Dorsolateral prefrontal cortex (tissue), 122 donors: ENCODE measurements at places on chromosomes 16 and 17.
A peak's percentile ranks its signal among the peaks of the same experiment; 100 is the strongest.

GRCh38 chr16:67013823-67014633 is 14.9 kb upstream of the CBFB start:
- DNase-seq = peak; percentile 81

DNA sequence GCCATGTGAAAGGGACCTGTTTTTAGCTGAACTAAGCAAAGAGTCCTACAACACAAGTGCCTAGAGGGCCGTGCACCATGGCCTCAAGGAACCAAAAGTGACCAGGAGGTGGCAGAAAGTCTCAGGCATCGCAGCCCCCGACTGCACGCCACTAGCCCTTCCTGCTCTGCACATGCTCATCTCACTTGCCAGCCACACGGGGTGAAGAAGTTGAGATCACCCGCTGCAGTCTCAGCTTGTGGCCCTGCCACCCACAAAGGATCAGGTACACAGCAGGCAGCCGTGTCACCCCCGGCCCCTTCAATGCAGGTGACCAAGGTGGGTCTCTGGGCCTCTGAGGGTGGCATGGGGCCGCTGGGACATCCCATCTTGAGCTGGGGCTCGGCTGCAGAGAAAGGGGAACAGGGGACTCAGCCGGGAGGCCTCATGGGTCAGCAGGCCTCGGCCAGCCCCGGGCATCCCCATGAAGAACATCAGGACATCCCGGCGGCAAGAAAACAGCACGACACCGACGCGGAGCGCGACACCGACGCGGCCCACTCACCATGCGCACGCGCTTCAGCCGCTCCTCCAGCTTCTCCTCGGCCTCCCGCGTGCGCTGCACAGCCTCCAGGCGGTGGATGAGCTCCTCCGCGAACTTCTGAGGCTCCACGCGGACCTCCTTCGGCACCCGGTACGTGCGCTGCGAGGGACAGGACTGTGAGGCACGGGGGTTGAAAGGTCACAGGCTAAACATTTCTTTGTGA is 21.0 kb downstream of the PDIA2 start:
- no peak for DNase-seq

GRCh38 chr17:21287703-21288449 is 3.4 kb downstream of the MAP2K3 start:
- DNase-seq = peak; percentile 86

DNA sequence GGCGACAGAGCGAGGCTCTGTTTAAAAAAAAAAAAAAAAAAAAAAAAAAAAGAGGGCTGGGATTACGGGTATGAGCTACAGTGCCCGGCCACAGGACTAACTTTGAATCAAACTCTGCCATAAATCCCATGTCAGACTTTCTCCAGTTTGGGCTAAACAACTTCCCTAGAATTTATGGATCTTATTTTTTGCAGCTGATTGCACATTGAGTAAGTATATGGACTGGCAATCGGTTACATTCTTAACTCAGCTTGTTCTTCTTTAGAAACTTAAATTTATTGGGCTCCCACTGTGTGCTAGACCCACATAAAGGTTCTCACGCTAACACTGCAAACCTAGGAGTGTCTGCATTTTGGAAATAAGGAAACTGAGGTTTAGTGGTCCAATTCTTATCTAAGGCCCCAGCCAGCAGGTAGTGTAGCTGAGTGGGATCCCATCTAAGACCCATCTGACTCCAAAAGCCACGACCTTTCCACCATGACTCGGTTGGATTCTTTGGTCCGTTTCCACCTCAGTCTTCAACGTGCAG is 718 bp upstream of the CBFB start:
- DNase-seq = no peak

DNA sequence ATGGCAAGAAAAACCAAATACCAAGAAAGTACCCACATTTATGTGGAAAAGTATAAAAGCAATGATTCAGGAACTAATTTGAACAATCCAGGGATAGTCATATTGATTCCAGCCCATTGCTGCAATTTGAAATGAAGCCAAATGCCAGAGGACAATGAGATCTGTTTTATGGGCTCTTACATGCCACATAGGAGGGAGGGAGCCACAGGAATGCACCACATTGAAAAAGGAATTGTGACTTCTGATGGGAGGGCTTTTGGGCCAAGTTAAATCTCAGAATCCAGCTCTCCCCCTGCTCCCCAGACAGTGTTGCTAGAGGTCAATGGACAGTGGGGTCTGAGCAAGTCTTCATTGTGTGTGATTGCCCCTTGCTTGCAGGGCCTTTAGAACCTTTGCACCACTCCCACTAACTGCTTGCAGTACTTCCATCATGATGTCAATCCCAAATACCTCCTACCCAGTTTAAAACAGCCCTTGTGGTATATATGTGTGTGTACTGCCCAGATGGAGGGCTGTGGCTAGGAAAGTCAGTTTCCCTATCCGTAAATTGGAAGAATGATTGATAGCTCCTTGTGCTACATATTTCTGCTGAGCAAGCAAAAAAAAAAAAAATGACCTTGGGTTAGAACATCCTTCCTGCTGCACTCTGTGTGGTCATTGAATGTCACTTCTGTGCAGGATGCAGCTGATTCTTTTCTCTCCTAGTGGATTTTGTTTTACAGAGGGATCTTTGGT is 406.8 kb downstream of the UTP18 start:
- DNase-seq = no peak

GRCh38 chr17:80292521-80292971 is 31.9 kb downstream of the RNF213 start:
- no peak for DNase-seq

DNA sequence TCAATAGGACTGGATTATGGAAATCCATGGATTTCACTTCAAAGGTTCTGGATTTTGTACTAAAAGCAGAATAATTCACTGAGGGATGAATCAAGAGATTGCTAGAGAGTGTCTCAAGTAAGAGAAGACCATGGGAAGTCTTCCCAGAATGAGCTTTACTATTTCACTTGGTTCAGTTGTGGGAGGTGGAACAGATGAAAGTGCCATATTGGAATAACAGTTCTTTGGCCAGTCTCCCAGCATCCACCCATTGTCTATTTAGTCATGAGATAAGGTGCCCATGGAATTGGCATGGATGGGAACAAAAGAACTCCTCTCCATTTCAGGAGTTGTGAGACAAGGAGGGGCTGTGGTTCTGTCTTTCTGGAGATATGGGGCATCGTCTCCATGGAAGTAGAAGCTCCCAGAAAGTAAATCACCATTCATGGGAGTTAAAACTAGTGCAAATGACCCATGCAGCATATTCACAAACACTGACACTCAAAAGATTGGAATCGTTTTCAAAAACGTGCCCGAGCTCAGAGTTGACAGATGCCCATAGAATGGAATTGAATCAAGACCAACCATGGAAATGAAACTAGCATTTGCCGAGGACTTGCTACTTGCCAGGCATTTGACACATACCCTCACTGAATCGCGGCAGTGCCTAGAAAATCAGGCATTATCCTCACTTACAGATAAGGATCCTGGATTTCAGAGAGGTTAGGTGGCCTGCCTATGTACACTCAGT is 36.2 kb upstream of the CLEC3A start:
- DNase-seq = no peak

DNA sequence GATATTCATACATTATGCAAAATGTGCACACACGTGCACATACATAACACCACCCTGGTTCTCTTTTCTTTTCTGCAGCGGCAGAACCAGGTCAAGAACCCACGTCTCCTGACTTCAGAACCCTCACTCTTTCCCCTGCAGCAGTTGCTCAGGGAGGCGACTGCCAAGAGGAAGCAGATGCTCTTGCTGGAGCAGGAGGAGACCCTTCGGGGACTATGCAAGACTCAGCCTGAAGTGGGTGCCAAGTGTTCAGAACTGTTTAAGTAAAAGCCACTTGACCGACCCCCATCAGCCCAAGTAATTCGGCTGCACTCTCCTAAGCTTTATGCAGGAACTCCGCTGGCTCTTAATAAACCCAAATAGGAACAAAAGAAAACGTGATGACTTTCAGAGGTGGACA is 193.8 kb downstream of the SLC39A11 start:
- DNase-seq = no peak

DNA sequence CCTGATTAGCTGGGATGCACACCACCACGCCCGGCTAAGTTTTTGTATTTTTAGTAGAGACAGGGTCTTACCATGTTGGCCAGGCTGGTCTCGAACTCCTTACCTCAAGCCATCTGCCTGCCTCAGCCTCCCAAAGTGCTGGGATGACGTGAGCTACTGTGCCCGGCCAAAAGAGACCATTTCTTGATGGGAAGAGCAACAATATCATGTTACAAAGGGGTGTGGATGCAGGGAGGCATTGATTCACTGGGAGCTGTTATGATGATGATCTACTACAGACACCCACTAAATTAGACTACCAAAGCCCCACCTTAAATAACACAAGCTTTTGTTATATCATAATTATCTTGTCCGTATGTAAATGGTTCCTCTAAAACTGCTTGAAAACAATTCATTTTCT is 81.4 kb upstream of the PSMD7 start:
- DNase-seq = no peak

DNA sequence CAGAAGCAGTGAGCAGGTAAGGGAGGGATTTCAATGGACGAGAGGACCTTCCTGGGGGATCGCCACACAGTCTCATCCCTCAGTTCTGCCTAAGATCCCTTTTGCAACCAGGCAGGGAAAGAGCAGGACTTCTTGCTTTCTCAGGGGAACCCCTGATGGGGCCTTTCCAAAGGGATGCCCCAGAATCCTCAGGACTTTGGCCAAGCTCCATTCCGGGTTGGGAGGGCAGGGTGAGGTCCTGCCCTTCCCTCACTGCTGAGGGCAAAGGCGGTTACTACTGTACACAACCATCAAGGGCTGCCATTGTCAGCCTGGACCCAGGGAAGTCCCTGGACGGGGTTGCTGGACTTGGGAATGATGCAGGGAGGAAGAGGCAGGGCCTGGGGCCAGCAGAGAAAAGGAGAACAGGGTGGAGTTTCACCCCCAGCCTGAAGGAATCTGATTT is 9.7 kb downstream of the PRR29 start:
- peak; percentile 12 for DNase-seq

DNA sequence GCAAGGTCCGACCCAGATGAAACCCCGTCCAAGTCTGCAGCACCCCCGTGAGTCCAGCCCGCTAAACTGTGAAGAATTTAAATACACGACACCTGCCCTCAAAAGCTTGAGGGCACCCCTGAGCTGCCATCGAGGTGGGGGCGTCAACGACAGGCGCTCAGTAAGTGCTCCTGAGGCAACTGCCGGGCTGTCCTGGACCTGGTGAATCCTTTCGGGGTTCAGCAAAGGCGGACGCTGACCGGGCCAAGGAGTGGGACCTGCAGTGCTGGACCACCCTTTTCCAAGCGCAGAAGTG is 512 bp upstream of the ENDOV start:
- DNase-seq = no peak

GRCh38 chr16:70749681-70750601 is 51.0 kb downstream of the VAC14 start:
- no peak for DNase-seq

DNA sequence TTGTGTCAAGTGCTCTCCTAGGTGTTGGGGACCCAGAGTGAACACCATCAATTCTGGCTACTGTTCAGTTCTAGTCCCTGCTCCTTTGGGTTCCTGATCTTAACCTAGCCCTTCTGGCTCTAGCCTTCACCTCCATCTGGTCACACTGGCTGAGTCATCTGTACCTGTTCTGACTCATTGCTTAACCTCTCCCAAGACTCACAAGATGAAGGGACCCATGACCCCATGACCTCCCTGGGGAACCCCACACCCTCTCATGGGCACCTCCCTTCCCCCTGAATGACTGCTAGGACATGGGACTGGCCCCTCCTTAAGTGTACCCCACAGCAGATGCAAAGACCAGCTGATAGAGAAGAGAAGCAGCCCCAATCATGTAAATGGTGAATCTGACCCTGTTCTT is 345.8 kb upstream of the CDH5 start:
- no peak for DNase-seq

GRCh38 chr17:4519361-4519788 is 20.7 kb downstream of the SPNS2 start:
- no peak for DNase-seq

DNA sequence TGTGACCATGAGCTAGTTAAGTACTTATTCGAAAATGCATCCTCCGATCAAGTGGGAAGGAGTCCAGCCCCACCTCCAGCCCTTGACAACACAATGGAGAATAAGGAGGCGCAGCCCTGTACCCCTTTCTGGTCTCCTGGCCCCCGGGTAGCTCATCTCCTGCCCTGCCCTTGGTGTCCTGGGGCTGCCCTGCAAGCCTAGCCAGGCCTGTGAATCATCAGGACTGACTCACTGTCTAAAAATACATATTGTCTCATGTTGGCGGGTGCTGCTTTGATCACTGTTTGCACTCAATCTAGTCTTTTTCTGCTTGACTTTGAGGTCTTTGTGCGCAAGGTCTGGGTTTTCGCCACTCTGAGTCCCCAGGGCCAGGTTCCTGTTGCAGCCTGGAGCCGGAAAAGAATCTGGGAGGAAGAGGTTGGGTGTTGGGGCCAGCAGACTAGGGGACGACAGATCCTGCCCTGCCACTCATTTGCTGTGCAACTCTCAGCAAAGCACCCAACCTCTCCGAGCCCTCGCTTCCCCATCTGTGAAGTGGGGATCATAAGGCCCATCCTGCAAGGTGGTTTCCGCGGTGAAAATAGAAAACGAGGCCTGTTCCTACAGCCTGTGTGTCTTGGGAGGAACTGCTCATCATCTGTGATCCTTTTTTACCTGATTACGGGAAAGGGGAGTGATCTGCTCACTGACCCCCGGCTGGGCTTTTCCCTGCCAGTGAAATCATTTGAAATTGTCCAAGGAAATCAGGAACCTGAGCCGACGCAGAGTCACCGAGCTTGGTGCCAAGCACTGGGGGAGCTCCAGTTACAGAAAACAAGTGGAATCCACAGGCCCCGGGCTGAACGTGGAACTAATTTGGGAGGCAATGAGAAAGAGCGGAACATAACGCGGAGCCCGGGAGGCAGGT is 230.4 kb downstream of the PARN start:
- DNase-seq = peak; percentile 41

DNA sequence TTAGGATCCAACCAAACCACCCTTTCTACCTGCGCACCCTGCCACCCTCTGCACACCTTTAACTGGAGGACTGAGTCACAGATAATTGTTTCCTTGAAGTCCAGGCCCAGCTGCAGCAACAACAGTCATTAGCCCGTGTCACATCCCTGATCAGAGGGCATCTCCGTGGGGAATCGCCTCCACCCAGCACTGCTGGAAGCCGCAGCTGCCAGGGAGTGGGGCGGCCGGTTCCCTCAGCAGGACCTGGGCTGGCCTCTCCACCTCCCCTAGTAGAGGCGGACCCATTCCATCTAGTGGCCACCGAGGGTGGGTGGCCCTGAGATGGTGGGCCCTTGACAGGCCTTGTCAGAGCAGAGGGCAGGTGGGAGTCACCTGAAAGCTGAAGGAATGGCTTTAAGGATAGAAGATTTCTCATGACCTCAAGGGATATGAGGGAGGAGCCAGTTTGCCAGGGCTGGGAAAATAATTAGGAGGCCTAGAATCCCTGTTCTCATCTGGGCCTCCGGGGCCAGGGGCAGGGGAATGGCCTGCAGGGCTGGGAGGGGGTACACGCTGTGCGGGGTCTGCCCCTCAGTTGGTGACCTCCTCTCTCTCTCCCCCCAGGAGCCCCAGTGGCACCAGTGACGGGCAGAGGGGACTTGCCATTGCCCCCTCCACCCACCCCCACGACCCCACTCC is 6.2 kb downstream of the PRSS53 start:
- no peak for DNase-seq

- no peak for DNase-seq
Observed at GRCh38 chr17:40326014-40326831, 17.2 kb downstream of the RARA start.
